Type B pancreatic cell (in vitro differentiated cells): ENCODE measurements at places on chromosomes 7 and 10.

- no peak for DNase-seq
Measured at GRCh38 chr7:92705831-92706230, 115.6 kb upstream of the FAM133B start.

GRCh38 chr7:26655781-26656180 is 208.6 kb downstream of the SKAP2 start:
- DNase-seq = no peak

- DNase-seq = no peak
Measured at GRCh38 chr7:129665013-129665401, 53.5 kb downstream of the NRF1 start.

GRCh38 chr7:98323597-98324322 is 42.3 kb downstream of the BRI3 start:
- no peak for DNase-seq

- DNase-seq = no peak
Measured at GRCh38 chr7:70319057-70319456, 720.8 kb downstream of the AUTS2 start.

DNA sequence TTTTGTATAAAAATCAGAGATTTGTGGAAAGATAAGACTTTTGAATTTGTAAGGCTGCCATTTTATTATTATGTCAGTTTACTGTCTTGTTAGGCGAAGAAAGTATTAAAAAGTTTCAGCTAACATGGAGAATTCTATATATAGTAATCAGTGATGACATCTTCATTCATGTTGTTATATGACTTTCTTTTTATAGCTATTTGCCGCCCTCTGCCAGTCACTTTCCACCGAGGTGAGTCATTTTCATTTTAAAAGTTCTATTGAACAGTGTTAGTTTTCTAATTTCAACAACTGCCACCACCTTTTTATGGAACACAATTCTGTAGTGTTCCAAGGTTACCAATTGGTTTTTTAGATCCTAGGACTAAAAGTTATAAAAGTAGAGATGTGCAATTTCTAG is 11.8 kb downstream of the CUTC start:
- no peak for DNase-seq

DNA sequence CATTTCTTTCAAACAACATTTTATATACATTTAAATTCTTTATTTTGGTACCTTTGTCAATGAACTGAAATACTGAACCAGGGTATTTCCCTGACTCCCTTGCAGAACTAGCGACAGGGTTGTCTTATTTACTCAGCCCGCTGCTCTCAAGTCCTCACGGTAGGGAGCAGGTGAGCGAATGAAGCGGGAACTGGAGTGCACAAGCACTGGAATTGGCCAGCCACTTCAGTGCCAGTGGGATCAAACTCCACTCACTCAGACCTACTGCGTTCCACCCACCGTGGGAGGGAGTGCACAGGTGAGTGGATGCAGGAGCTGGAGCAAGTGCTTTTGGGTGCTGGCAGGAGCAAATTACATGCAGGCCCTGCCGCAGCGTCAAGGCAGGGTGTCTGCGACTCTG is 28.1 kb upstream of the NEUROD6 start:
- no peak for DNase-seq

- DNase-seq = no peak
Measured at GRCh38 chr7:47218378-47219176, 363.3 kb downstream of the TNS3 start.

GRCh38 chr10:48548531-48549135 is 56.2 kb downstream of the ARHGAP22 start:
- no peak for DNase-seq

DNA sequence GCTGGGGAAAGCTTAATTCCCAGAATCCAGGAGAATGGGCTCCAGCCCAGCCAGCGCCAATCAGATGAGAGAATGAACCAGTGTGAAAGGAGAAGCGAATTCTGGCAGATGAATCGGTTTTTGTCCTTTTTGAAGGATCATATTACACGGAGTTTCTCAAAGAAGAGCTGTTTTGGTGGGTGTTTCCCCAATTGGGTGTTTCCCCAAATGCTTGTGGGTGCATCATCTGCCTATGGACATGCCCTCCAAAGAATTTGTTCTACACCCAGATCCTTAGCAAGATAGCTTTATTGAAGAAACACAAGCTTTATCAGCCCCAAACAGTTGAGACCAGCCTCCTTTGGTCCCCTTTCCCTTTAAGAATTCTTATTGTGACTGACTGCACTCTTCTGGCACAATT is 186.5 kb upstream of the GPR26 start:
- no peak for DNase-seq

DNA sequence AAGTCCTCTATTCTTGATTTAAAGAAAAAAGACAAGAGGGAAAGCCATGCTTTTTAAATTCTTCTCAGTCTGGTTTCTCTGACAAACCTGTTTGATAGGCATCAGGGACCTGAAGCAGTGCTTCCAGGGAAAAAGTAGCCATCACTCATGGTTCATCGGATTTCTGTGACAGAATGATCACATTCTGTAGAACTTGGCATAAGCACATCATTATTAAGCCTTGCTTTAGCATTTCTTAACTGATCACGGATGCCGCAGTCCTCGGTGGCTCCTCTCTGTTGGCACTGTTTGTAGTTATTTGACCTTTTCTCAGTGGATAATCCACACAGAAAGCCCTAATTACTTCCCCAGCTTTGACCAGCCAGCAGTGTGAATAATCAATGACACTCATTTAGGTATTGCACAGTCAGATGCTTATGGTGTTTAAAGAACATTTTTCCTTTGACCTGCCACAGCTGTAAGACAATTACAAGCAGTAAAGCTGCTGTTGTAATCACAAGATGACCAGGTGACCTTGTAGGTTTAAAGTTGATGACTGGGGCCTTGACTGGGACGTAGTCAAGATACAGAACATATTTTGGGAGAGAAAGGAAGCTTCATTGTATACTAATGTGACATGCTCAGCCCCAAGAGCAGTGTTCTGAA is 64.4 kb upstream of the SKAP2 start:
- DNase-seq = no peak

DNA sequence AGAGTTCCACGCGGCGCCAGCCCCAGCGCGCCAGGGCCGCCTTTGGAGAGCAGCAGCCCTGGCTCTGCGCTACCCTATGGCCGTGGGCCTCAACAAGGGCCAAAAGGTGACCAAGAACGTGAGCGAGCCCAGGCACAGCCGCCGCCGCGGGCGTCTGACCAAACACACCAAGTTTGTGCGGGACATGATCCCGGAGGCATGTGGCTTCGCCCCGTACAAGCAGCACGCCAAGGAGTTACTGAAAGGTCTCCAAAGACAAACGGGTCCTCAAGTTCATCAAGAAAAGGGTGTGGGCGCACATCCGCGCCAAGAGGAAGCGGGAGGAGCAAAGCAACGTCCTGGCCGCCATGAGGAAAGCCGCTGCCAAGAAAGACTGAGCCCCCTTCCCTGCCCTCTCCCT is 144.1 kb downstream of the SRPK2 start:
- DNase-seq = no peak
